ENCODE measurements at places on chromosomes 16 and 17. TPM values are rescaled to one million over a fixed set of nuclear protein-coding genes. Genes with fewer than 3 reads are reported as not detected.

ABCA3 gene
- 1.7 TPM for total RNA-seq

TRPV3 gene
- total RNA-seq, result 1.8 TPM

SHISA9 gene
- under 0.01 TPM for total RNA-seq

PNMT gene
- not detected for total RNA-seq

NPLOC4 gene
- 79.9 TPM for total RNA-seq

TEN1 gene
- total RNA-seq, result 11.1 TPM

CHMP6 gene
- 11.9 TPM for total RNA-seq

KRT28 gene
- total RNA-seq, result not detected

KRTAP4-3 gene
- not detected for total RNA-seq

PTGES3L gene
- not detected for total RNA-seq

TGFB1I1 gene
- 30.2 TPM for total RNA-seq

ADPRM gene
- total RNA-seq, result 9.2 TPM

RGS11 gene
- total RNA-seq, result 1.2 TPM

NXPH3 gene
- 1.5 TPM for total RNA-seq

DPEP2 gene
- total RNA-seq, result not detected

CNGB1 gene
- total RNA-seq, result not detected

RNF40 gene
- 54.2 TPM for total RNA-seq

All from smooth muscle cell of the coronary artery (primary cell).